ENCODE measurements at places on chromosomes 4 and X. TPM values are rescaled to one million over a fixed set of nuclear protein-coding genes. Genes with fewer than 3 reads are reported as not detected.

- no peak for DNase-seq
Measured at GRCh38 chr4:44447563-44448504, 775 bp downstream of the KCTD8 start.

GRCh38 chr4:139582044-139582443 lies 26.0 kb upstream of the SETD7 start:
- DNase-seq, result no peak

- no peak for DNase-seq
Measured at GRCh38 chr4:124573056-124573455, 139.5 kb downstream of the ANKRD50 start.

DNA sequence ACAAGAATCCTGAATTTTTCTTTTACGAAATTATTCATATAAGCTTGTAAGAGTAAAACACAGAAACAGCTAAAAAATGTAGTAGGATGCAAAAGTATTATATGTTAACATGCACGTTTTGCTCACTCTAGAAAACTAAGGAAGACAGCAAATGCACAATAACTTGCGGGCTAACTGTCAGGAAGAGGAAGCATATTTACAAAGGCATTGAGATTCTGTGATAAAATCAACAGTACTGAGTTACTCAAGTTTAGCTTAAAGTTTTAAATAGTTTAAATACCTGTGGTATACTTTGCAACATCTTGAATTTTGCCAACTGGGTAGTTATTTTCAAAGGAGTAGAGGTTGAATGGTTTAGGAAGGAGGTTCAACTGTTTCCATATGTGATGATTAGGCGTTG lies 37.0 kb downstream of the SH2D1A start:
- no peak for DNase-seq

DNA sequence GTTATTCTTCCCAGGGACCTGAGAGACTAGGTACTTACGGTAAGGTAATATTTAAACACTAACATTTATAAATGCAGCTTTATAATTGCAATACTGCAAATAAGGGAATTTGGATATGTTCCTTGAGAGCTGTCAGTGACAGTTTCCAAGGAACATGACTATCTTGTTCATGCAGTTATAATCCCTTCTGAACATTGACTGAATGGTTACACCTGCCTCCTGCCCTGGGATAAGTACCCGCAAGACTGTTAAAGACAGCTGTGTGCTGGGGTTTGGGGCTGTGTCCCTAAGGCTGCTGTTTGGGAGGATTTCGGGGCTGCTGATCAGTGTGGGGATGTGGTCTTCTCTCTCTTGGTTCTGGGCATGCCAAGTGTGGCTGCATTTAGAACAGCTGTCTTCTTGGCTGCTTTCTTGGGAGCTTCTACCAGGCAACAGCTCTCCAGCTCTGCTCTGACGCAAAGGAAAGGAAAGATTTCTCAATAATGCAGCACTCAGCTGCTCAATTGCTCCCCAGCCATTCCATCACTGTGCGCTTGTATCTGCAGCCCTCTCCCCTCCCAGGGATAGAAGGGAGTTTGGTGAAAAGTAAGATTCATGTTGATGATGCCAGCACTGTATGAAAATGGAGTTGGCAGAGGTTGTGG lies 298.8 kb upstream of the TAPT1 start:
- no peak for DNase-seq

DNA sequence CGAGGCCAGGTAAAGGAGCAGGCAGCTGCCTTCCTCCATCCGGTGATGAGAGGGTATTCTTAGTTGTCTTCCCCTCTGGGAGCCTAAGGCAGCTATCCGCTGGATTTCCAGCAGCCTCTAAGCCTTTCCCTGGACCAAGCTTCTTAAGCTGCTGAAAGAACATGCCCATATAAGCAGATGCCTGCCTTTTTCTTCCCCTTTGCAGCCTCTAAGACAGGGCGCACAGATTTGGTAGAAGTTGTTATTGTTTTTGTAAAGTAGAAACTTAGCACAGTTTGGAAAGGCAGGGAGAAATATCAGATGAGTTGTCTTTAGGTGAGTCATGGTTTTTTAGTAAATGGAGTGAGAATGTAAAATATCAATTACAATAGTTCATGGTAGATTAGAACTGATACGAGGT lies 210.8 kb downstream of the ARHGAP10 start:
- DNase-seq, result no peak

DNA sequence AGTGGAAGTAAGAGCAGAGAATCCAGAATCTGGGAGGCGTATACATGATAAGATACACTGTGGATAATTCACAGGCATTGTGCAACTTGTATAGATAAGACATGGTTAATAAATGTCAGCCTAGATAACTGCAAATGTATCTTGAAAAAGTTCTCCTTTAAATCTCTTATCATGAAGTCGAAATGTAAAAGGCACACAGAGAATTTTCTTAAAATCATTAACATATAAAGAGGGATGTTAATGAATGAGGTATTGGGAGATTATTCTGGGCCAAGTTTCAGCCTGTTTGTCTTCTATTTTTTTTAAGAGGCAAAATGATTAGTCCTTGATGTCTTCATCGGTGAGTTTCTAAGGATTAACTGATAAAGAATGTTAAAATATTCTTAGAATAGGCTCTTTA lies 835 bp downstream of the TDO2 start:
- no peak for DNase-seq

- no peak for DNase-seq
Measured at GRCh38 chr4:108393890-108394472, 225.2 kb upstream of the LEF1 start.

GRCh38 chr4:74376888-74377483 lies 12.0 kb downstream of the EREG start:
- no peak for DNase-seq

DNA sequence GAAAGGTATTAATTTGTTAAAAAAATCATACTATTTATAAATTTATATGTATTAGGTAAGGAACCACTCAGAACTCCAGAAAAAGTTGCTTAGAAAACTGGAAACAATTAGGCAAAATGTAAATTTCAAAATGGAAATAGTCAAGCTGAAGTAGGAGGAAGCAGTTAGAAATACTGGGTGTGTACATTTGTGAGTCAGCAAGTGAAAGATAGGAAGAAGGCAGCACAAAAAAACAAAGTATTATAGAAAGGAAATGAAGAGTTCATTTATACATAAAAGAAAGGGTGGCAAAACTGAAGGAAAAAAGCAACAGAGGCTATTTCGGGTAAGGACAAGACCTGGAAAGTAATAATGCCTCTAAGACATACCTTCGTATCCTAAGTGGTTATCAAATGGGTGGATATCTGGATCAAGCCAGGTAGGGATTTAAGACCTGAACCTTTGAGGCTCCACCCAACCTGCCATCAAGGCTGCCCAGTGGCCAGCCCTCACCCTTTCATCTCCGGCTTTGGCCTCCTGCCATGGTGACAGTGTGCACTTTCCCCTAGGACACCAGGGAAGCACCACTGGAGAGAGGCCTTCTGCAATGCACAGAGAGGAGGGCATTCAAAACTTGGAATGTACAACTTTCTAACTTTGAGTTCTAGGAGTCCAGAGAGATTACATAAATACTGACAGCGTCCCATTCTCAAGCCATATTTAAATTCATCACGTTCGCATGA lies at the start of gene LRRC66:
Gene LRRC66 (minus strand): TSS at position 428 of the 722 bp plus-strand sequence. CDS start 2,750 bp downstream, outside the sequence.
- DNase-seq, result peak; percentile 33

- no peak for DNase-seq
Measured at GRCh38 chr4:126658411-126658810, 974.3 kb upstream of the INTU start.

GRCh38 chrX:925652-926061 lies 286.8 kb downstream of the CRLF2 start:
- no peak for DNase-seq

DNA sequence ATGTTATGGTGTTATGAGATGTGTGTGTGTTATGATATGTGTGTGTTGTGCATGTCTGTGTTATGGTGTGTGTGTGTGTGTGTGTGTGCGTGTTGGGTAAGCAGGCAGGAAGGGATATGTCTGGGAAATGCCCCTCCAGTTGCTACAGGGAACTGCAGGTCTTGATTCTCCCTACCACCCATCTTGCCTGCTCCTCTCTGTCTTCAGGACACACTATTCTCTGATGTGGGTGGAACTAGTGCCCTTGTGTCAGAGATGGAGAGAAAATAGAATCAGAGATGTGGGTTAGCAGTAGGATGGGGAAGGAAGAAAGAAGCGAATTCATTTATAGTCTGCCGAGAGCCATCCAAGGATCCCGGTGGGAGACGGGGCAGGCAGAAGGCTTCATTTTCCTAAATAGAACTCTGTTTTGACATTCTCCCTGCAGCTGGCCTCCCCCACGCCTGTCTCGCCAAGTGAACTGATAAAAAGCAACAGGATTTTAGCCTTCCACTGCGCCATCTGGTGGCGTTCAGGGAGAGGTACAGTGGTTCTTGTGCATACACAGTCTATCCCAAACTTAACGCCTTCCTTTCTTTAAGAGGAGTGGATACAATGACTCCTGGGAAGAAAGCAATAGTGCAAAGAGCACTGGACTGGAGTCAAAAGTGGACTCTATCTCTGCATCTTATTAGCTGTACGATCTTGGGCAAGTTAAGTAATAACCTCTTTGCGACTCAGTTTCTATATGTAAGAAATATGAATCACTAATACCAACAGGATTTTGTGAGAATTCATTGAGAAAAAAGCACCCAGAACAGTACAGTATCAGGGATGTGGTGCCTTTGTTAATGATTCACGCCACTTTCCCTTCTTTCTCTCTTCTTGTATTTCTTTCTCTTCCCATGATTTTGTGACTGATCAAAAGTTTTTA lies 14.1 kb upstream of the MGST2 start:
- peak; percentile 49 for DNase-seq

- no peak for DNase-seq
Measured at GRCh38 chr4:108371282-108371681, 202.6 kb upstream of the LEF1 start.

- DNase-seq, result no peak
Measured at GRCh38 chr4:142544594-142544993, 301.5 kb downstream of the INPP4B start.

- DNase-seq, result no peak
Measured at GRCh38 chrX:2972391-2972790, 34.0 kb upstream of the ARSH start.

DNA sequence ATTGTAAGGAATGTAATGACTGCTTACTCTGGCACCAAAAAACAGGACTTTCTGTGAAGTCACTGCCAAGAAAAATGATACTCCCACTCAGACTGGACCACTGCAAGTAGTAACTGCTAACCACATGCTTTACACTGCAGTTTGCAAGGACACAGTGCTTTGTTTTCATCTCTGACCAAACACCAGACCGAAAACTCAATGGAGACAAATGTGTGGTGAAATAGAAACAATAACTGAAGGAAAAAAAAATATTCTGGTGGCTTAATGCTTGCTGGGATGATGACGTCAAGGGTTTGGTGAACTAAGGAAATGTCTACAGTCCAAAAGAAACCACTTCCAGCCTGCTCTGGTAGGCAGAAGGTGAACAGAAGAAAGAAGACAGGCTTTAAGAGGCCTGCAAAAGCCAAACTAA lies 13.2 kb downstream of the GPC4 start:
- DNase-seq, result no peak

GRCh38 chr4:154958621-154959358 lies 177.7 kb downstream of the RBM46 start:
- DNase-seq, result no peak

- no peak for DNase-seq
Measured at GRCh38 chr4:47930971-47931804, 16.8 kb upstream of the NFXL1 start.

GRCh38 chr4:18441203-18441590 lies 419.6 kb upstream of the LCORL start:
- DNase-seq, result no peak

DNA sequence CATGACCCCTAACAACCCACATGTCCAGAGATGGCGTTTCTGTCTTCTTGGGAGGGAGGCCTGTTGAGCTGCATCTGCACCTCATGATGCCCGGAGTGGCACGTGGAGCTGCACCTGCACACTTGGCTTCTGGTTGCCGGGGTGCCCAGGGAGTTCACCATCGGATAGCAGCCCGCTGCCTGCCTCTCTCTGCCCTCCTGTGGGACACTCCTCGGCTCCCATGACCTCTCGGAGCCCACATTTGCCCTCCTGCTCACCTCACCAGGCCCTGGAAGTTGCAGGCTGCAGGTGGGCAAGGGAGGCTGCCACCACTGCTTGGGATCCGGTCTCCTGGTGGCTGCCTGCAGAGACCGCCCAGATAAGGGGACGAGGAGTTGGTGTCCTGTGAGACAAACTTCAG lies 74.1 kb downstream of the TRAPPC11 start:
- no peak for DNase-seq

DNA sequence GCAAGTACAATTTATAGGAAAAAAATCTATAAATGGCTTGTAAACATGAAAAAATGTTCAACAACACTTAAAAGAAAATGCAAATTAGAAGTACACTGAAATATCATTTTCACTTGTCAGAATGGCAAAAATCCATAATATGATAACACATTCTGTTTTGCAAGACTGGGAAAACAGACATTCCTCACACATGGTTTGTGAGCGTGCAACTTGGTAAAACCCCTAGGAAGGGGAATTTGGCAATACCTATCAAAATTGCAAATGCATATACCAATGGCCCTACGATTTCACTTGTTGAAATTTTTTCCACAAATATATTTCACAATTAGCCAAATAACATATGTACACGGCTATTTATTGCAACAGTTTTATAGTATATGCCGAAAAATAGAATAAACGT lies 31.4 kb downstream of the TBC1D9 start:
- DNase-seq, result no peak

DNA sequence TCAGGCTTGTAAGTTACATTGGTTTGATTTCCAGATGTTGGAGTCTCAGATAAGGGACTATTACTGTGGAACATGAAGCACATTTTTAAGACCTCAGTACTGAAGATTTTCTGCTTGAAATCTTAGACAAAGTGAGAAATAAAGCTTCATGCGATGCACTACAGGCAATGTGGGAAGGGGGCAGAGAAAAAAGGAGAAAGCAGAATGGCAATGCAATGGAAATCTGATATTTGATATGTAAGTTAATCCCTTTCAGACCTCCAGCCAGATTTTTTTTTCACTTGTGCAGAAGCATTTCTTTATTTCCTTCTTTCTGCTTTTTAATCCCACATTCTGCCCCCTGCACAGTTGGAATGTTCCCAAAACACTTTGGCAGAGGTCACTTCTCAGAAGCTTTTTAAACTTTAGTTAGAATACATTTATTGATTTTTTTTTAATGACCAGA lies 174.3 kb downstream of the ADGRL3 start:
- no peak for DNase-seq

DNA sequence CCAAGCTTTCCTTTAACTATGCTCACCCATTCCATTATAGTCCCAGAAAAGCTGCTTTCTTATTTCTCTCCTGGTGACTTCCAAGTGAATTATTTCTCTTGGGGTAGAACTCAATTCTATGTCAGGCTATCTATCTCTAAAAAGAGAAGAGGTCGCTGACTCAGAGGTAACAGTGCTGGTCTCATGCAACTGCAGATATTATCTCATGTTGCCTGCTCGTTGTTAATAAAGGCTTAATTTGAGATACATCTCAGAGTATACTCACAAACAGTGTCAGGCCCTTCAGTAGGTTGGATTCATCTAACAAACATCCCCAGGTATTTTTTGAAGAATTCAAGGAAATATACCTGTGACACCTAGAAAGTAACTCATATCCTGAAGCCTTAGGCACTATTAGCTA lies 2.7 kb downstream of the TMEM154 start:
- no peak for DNase-seq

The CHRDL1 gene
- total RNA-seq, result 18.8 TPM

The LPAR4 gene
- total RNA-seq, result not detected

The PDZD4 gene
- total RNA-seq, result 0.25 TPM

The CCDC120 gene
- 23.9 TPM for total RNA-seq

The UGT2B17 gene
- total RNA-seq, result not detected

The RPS3A gene
- 2,345 TPM for total RNA-seq

The SSX1 gene
- not detected for total RNA-seq

The GABRA4 gene
- total RNA-seq, result not detected

The GPRIN3 gene
- total RNA-seq, result 0.02 TPM

The RASSF6 gene
- total RNA-seq, result 0.59 TPM

The ARHGAP36 gene
- total RNA-seq, result not detected

The ASB5 gene
- total RNA-seq, result not detected

The OTUD6A gene
- not detected for total RNA-seq

The MFAP3L gene
- total RNA-seq, result 6.9 TPM

Measured in PC-9 (cell line).